NCI-H1048 (cell line): ENCODE measurements at places on chromosomes 5 and 9.

DNA sequence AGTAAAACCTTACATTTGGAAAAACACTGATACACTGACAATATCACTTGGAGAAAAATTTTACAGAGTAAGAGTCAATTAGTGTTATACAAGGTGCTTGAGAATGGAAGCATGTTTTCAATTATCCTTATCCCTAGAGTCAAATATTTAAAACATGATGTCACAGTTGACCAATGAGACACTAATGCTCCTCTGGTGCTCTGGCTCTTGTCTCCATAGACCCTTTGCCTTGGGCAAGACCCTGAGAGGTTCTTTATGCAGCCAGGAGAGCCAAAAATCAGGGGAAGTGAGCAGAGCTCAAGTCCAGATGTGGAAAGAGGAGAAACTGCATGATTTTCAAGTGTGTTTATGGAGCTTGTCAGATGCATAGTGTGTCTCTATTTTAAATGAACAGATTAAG, 153.9 kb downstream of the MARCHF11 start:
- no peak for DNase-seq

DNA sequence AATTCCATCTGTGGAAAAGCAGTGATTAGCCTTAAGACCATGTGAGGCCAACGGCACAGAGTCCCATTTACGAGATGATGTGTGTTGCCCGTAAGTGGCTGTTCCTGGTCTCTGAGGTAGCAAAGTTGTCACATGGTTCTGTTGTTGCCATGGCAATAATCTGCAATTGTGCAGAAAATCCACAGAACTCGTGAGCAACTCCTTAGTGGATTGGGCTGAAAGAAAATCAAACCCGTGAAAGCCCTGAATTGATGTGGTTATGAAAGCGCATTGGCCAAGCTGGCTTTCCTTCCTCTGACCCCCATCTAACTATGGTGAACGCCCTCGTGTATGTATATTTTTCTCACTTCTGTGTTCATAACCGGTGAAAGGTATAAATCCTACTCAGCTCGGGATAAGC, 614.7 kb downstream of the EBF1 start:
- no peak for DNase-seq

GRCh38 chr5:120789918-120790317, 325.8 kb downstream of the PRR16 start:
- no peak for DNase-seq

- no peak for DNase-seq
These were observed 52.0 kb downstream of the EXD3 start for GRCh38 chr9:137370865-137371520.

DNA sequence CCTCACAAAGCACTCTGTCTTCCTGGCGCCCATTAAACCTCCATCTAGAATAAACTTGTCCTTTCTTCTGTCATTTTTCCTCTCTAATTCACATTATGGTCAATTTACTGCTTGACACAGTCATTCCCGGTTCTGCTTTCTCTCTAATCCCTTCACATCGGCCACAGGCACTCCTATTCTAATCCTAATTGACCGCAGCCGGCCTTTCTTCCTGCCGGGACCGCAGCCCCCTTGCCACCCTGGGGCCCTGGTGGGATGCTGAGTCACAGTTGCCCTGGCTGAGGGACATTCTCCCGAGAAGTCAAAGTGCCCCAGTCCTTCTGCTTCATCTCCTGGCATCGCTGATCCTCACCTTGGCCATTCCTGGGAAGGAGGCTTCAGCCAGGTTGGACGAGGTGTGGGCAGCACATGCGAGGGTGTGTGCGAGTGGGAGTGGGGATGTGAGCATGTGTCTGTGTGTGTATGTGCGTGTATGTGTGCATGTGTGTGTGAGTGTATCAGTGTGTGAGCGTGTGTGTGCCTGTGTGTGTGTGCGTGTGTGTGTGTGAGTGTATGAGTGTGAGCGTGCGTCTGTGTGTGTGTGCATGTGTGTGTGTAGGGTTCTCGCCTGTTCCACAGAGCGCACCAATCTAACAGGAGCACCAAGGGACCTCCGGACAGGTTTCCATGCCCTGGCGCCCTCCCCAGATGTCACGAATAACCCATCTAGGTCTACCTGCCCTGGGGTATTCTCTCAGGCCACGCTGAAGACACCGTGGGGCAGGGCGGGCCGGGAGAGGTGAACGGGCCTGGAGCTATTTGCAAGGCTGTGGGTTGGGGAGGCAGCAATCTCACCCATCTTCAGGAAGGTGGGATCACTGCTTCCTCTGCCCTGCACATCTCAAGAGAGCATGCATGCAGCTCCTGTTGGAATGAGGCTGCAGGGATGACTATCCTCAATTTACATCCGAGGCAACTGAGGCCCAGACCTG, 191.2 kb downstream of the PAX5 start:
- DNase-seq, result no peak

DNA sequence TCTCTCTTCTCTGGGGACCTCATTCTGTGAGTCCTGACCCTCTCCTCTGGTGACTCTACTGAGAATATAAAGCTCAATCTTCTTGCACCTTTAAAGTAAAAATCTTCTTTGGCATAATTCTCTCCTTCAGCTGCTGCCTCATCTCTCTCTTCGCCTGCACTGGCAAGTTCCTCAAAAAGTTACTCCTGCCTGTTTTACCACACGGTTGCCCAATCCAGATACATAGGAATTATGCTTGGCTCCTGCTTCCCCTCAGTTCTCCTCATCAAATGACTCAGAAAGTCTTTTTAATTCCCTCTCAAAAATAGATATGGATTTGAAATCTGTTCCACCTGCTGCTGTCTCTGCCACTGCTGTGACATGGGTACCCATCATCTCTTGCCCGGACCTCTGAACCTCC, 14.4 kb upstream of the HRCT1 start:
- DNase-seq, result no peak

DNA sequence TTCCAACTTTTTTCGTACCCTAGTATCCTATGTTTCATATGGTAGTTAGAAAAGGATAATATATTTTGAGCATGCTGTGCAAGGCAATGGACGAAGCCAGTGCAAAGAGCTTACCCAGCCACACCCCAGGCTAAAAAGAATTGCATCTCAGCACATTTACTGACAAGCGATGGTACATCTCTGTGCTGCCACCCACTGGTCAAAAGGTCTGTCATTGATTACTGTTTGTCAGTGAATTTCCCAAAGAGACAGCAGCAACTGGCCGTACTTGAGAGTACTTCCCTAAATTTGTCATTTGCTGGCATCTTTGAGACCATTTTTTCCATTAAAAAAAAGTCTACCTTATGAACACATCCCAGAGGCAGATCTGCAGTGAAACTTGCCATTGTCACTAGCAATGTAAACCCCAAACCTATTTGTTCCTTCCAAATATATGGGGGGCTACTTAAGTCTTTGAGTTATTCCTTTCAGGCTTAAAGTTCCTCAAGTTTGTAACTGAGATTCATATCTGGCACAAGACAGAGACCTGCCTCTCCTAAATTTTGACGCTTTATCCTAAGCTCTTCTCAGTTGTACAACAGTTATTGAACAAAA, 184.3 kb downstream of the CTNND2 start:
- DNase-seq, result peak; percentile 6

DNA sequence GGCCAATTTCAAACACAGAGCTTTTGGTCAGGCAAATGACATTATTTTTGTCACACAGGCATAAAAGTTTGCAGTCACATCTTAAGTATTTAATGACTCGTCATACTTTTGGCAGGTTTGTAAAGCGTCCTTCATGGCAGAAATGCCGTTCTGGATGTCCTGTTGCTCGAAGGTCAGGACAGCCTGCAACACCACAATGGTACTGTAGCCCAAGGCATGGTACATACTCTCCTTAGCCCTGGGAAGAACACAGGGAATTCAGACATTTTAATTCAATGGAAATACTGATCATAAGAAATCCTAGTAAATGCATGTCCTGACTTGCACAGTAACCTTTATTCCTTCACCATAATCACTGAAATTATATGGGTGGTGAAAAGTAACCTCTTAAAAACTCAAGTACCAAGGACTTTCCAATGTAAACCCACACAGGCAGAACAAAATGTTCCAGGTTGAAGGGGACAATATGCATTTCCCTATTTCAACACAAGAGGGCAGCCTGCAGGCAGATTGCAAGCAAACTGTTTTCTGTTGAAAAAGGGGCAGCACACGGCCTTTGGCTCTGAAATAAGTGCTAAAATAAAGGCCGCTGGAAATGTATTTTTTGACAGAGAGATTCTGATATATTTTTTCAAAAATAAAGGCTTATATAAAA, 95.7 kb downstream of the TTC39B start:
- DNase-seq, result peak; percentile 50

DNA sequence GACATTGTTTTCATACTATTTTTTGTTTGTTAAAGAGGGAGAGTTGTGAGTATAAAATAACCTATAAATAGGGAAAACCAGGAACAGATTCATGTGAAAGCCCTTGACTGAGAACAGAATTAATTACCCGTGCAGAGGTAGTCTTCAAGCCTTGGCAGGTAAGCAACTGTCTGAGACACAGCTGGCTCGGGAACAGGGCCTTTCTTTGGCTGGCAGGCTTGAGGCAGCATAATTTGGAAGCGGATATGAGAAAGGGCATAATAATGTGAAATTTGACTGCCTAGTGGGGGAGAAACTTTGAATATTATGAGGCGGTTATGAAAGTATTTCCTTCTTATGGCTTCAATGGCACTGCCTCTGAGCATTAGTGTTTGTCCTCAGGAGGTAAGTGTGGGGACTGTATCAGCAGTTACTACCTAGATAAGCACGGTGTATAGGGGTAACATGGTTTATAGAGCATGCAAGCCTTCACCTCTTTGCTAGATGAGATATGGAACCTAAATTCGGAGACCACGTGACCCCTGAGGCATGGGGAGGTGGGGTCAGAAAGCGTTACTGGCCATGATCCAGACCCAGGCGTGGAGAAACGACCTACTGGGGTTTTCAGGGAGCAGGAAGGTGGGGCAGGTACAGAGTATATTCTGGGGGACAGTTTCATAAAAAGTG, 210.2 kb upstream of the GAS1 start:
- DNase-seq, result peak; percentile 16

GRCh38 chr9:121868626-121869025, 217.2 kb downstream of the DAB2IP start:
- no peak for DNase-seq
